ENCODE measurements at places on chromosomes 11 and 22.

DNA sequence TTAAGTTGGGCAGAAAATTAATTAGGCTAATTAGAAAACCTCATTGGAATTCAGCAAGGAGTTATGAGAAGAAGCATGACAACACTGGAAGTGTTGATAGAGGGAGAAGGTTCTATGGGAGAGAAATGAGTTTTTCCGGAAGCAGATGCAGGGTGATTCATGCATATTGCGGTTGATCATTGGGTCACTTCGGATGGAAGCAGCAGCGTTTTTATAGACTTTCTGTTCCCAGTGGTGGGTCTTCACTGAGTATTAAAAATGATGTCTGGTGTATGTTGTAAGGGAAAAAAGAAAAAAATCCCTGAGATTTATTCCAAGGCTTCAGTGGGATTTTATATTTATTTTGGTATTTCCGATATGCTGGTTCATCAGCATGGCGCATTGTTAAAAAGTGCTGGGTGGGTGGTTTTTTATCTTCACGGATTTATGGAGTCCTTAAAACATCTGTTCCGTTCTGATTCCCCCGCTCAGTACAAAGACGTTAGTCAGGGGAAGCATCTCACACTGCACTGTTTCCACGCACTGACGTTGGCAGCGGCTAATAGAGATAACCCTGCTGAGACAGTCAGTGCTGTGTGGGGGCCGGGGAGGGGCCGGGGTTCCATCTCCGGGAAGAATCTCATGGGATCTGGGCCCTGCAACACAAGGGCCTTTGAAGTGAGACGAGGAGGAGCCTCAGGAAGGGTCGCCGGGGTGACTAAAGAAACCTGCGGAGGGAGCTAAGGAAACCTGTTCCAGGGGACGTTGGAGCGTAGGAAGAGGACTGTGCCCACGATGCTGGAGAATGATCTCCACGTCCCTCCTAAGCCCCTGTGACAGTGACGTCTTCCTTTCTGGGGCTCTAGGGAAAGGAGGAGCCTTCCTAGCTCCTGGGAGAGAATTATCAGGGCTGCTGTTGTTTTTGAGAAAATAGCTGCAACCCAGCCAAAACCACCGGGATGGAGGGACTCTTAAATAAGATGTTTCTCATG lies 390.0 kb downstream of the NTM start:
- peak; percentile 96 for DNase-seq

GRCh38 chr11:130476200-130476921 lies 27.9 kb downstream of the ADAMTS15 start:
- peak; percentile 81 for DNase-seq

GRCh38 chr22:37618072-37618656 lies 9.5 kb downstream of the GGA1 start:
- no peak for DNase-seq

DNA sequence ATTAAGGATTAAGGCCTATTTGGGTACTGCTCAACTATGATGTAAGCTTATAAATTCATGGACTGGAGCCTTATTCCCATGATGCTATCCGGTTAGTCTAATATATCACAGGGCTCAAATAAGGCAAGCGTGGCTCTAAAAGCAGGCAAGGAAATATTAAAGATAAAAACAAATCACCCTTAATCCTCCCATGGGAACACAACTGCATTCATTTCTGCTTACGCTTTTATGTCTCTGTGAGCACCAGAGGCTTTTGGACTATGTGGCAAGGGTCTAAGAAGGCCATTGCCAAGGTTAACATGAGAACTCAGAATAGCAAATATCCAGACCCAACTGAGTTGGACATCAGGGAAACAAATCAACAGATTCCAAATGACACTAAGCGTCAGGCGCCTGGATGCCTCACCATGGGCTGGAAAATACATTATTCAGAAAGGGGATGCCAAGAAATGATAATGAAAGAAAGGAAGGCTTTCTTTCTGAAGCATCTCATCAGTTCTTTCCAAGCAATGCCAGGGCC lies 138.1 kb downstream of the SLC1A2 start:
- no peak for DNase-seq

GRCh38 chr22:38203855-38204514 lies 2.2 kb downstream of the MAFF start:
- DNase-seq: peak; percentile 72

DNA sequence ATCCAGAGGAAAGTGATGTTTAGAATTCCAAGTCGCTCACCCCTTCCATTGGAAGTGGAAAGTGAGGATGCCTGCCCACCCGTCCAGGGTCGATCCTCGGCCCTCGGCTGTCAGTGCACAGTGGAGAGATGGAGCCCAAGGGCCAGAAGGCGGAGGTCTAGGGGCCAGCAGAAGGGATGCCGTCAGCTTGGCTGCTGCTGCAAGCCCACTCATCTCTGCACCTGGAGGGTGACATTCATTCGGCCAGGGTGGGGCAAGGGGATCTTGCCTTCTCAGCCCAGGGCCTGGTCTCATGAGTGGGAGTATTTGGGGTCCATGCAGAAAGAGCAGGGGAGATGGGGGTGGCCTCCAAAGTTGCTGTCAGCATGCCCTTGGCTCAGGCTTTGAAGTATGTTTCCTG lies 30.7 kb downstream of the LINC01488 start:
- DNase-seq: no peak

GRCh38 chr11:15651033-15651432 lies 536.3 kb downstream of the INSC start:
- DNase-seq: no peak

- no peak for DNase-seq
These were observed 1194.9 kb downstream of the BRD1 start for GRCh38 chr22:48632646-48633246.

DNA sequence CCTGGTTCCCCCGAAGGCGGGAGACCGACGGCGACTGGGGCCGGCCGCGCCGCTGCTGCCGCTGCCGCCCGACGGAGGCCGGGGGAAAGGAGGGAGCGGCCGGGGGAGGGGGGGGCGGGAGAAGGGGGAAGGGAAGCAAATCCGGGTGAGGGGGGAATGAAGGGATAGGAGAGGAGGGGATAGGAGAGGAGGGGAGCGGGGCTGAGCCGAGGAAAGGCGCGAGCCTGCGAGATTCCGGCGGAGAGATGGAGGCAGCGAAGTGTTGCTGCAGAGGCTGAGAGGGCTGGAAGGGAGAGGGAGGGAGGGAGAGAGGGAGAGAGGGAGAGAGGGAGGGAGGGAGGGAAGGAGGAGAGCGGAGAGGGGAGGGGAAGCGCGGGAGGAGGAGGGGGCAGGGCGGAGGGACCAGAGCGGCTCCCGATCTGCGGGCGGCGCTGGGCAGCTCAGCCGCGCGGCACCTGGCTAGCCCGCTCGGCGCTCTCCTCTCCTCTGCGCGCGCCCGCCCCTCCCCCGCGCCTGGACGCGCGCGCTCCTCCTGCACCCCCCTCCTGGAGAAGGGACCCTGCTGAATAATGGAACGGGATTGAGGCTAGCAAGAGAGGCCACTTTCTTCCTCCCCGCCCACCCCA lies 52.3 kb downstream of the SLC22A12 start:
- DNase-seq: no peak

DNA sequence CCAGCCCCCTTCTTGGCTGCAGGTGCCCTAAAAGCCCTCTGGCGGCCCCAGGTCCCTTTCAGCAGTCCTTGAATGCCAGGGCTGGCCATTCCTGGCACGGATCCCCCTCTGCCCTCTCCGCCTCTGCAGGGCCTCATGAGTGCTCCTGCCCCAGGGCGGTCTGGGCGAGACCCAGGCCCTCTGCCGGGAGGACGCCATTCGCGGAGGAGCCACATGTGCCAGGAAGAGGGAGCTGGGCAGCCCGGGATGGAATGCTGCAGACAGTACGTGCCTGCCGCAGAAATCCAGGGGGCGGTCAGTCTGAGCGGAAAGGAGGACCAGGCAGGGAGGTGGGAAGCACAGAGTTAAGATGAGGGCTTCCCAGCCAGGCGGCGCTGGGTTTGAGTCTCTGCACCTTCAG lies 2.8 kb downstream of the CABP7 start:
- DNase-seq: no peak

GRCh38 chr11:78228467-78228866 lies 39.7 kb downstream of the USP35 start:
- peak; percentile 56 for DNase-seq

DNA sequence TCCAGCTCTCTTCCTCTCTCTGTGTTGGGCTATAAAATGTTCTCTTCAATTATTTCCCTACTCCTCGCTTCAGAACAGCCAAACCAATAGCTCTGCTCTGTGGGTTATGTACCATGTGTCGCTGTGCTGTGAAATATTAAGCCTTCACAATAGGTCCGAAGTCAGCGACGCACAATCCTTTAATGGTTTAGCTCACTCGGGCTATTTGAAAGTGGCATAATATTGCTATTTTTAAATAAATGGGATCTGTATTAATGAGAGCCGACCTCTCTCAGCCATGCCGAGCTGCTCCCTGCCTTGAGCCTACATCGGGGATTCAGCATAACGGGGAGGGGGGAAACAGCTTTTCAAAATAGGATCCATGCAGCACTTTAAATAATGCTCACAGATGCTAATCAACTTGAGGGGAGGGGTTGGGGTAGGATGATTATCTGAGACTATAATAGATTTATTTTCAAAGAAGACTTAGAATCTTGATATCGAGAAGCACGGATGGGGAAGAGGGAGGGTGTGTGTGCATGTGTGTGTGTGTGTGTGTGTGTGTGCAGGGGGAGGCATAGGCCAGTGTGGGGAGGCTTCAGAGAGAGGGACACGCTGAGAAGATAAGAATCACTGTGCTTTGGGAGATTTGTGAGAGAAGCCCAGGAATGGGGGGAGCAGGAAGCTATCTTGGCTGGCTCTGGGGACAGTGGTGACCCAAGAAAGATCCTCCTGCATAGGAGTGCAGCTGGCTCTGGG lies 271.5 kb downstream of the NXPE2 start:
- DNase-seq: no peak

DNA sequence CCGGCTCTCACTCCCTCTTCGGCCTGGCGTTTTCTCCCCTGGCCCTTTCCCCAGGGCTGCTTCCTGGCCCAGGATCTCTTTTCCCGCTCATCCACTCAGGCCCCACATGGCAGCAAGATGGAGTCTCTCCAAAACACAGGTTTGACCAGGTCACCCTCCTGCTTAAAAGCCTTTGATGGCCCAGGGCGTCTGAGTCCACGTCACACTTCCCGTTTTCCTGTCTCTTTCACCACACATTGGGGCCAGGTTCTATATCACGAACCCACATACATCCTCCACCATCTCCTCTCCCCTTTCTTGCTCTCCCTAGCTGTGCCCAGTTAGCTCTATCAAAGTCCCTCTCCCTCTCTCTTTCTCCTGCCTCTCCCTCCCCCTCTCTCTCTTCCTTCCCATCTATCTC lies 7.8 kb upstream of the LRRC32 start:
- DNase-seq: no peak

DNA sequence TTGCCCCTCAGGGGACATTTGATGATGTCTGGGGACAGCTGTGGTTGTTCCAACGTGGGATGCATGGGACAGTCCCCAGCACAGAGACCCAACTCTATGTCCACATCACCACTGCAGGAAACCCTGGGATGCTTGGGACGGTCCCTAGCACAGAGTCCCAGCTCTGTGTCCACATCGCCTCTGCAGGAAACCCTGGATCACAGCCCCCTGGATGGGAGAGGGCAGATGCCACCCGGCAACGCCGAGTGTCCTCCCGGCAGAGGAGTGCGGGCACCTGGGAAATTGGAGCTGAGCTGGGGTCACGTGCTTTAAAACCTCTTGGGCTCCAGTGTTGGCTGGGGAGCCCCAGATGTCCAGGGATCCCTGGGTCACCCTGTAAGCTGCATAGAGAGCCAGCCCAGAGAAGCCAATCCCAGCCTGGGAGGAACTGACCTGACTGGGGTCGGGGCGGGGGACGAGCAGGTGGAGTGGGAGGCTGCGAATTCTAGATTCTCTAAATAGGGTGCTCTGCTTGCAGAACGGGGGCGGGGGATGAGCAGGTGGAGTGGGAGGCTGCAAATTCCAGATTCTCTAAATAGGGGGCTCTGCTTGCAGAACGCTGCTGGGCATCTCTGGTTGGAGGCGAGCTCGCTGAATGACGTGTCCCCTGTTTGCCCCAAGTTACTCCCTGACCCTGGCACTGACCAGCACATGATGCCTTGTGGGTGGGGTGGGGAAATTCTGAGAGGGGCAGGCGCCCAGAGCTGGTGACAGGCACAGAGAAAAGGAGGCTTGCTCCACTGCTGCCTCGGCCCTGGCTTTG lies 1197.8 kb downstream of the BRD1 start:
- no peak for DNase-seq

DNA sequence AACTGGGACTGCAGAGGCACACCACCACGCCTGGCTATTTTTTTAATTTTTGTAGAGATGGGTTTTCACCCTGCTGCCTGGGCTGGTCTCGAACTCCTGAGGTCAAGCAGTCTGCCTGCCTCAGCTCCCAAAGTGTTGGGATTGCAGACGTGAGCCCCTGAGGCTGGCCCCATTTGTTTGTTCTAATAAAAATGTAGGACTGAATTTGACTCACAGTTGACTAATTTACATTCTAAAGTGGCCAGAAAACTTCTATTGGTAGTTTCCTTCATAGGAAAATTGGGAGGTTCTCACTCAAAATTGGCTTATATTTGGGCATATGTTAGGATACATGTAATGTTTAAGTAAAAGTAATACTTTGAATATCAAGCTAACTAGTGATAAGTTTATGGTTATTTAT lies 35.0 kb downstream of the PPFIA1 start:
- peak; percentile 21 for DNase-seq

DNA sequence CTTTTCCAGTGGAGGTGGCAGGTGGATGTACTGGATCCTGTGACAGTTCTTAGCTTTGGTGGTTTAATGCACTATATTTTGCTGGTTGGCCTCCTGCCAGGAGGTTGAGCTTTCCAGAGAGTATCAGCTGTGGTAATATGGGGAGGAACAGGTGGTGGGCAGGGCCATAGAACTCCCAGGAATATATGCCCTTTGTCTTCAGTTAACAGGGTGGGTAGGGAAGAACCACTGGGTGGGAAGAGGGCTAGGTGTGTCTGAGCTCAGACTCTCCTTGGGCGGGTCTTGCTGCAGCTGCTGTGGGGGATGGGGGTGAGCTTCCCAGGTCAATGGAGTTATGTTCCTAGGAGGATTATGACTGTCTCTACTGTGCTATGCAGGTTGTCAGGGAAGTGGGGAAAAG lies 203.8 kb downstream of the DLG2 start:
- no peak for DNase-seq

GRCh38 chr22:20256551-20257211 lies 11.4 kb downstream of the RTN4R start:
- DNase-seq: no peak

- DNase-seq: peak; percentile 49
These were observed 15.9 kb upstream of the HYLS1 start for GRCh38 chr11:125871391-125872137.

- DNase-seq: no peak
These were observed 1.8 kb upstream of the PRG2 start for GRCh38 chr11:57392066-57392762.
